Fibroblast of the aortic adventitia (primary cell): ENCODE measurements at places on chromosomes 4 and X. TPM values are rescaled to one million over a fixed set of nuclear protein-coding genes. Genes with fewer than 3 reads are reported as not detected.

MSANTD1 gene
- 0.41 and 0.63 TPM in 2 replicates for total RNA-seq

CWH43 gene
- not detected in 2 replicates for total RNA-seq

CXCL5 gene
- total RNA-seq: 0.36 and 2.2 TPM in 2 replicates

SNCA gene
- 2.3 TPM in 1 of 2 replicates, not detected in the other for total RNA-seq

DNA sequence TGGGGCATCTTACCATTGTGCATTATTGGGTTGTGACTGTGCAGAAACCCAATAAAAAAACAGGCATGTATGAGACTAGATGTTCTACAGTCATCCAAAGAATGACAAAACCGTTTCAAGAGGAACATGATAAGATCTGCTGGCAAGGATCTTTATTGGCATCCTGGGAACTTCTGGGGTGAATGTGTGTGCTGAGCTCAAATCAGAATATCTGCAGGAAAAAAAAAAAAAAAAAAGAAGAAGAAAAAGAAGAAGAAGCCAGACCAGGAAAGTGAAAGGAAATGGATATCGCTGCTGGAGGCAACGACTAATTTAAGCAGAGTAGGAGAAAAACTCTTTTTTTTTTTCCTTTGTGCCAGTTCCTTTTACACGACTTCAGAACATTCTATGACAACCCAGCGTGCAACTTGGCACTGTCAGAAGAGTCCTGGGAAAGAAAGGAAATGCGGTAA lies 484.2 kb upstream of the BOD1L1 start:
- DNase-seq: peak; percentile 60

- DNase-seq: peak; percentile 78
Measured at GRCh38 chr4:158253350-158253980, 43.2 kb downstream of the TMEM144 start.

GRCh38 chr4:108006361-108006760 lies 16.7 kb downstream of the HADH start:
- DNase-seq: peak; percentile 7

MAGEB1 gene
- not detected in 2 replicates for total RNA-seq

DNA sequence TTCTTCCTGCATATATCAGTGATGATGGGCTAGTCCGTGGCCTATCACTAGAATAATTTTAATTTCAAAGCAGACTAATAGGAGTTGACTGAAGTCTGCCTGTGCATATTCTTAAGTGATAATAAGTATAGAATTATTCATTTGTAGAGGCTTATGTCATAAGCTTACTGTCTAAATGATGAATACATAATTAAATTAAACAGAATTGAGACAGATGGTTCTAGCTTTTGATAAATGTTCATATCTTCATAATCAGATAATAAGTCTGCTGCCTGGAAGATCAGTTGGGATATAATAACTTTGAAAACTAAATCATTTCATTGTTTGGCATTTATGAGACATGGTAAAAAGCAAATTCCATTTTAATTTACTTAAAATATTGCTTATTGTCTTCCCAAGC lies 1175.6 kb downstream of the TECRL start:
- no peak for DNase-seq

GRCh38 chr4:186009976-186010375 lies 59.0 kb upstream of the TLR3 start:
- no peak for DNase-seq

DNA sequence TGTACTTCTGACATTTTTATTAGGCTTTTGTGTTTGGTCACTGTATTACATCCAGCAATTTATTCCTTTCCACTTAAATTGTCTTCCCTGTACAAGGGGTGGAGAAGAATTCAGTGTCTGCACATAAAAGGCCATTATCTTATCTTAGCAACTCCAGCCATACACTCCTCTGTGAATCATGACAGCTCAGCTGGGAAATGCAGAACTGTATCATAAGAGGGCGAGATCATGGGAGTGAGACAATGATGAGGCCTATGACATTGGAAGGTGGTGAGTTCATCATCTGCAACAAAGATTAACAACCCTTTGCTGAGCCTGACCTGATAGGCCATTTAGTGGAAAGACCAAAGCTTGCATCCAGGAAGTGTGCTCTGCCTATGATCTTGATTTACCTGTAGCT lies 33.3 kb downstream of the SLIT2 start:
- DNase-seq: peak; percentile 72

NUDT11 gene
- 11.8 and 13.9 TPM in 2 replicates for total RNA-seq

DNA sequence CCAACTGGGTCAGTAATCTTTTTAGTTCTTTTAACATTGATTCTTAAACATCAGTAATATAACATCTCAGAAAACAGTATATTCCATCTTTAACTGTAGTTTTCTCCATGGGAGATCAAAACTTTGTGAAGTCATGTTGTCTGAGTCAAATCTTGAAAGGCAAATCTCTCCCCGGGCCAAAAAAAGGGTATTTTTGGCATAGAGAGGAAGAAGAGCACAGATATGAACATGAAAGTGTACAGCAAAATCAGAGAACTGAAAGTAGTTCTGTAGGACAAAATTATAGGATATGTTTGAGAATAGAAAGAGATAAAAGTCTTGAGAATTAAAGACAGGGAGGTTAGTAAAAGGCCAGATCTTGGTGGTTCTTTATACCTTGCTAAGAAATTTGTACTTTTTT lies 176.4 kb upstream of the GYPA start:
- no peak for DNase-seq

GRCh38 chrX:2409796-2410195 lies 91.0 kb downstream of the DHRSX start:
- no peak for DNase-seq

GRCh38 chr4:58957711-58958110 lies 1847.5 kb upstream of the IGFBP7 start:
- no peak for DNase-seq

- DNase-seq: peak; percentile 33
Measured at GRCh38 chr4:8269535-8270417, at the start of gene HTRA3. Gene HTRA3, plus strand, starts transcription at chr4:8269754. Its CDS starts 215 bp downstream, at chr4:8269969.

GRCh38 chrX:9352694-9353411 lies 112.0 kb upstream of the TBL1X start:
- DNase-seq: peak; percentile 84

PRDX4 gene
- total RNA-seq: 298 and 299 TPM in 2 replicates

- peak; percentile 7 for DNase-seq
Measured at GRCh38 chr4:33724685-33725084, 2519.6 kb downstream of the ARAP2 start.

DNA sequence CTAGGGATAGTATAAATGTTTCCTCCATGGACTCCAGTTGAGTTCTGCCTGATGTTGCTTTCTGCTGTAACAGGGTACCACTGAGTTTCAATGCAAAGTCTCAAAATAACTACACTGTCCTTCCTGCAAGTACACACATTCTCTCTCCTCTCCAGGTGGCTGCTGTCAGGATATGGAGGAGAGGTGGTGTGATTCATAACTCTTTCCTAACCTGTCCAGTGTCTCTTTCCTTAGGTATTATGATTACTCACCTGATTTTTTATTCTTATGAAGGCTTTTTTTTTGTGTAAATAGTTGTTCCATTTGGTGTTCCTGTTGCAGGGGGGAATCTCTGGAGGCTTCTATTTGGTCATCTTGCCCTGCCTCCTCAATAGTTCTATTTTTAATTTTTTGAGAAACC lies 39.8 kb upstream of the POF1B start:
- DNase-seq: no peak

DNA sequence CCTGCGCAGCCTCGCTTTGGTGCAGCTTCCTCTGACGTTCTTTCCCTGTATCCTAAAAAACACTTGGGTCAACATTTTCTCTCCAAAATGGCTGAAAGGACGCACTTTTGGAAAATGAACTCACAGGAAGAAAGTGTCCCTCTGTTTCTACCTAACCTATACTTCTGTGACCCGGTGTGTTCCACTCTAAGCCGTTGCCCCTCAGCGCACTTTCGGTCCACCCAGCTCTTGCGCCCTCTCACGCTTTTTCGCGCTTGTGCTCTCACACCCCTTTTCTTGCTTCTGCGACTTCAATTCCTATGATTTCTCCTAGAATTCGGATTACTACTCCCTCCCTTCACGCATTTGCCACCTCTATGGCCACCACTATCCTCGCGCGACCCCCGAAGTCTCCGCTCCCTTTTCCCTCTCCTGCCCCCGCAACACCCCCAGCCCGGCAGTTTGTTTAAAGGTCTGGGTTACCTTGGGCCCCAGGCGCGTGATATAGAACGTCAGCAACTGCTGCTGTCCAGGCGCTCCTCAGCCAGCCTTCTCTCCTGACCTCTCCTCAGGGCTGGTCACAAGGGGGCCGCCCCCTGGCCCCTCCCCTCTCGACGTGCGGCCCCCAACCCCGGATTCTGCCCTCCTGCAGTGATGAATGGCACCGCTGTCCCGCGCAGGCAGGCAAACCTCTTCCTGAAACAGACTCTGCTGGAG lies at the start of gene USP51:
TSS of gene USP51 (minus strand) at position 535 of the 696 bp plus-strand sequence. CDS start 909 bp downstream, outside the sequence.
- DNase-seq: peak; percentile 68

GRCh38 chr4:73729534-73730165 lies 10.7 kb upstream of the CXCL8 start:
- DNase-seq: peak; percentile 96

DNA sequence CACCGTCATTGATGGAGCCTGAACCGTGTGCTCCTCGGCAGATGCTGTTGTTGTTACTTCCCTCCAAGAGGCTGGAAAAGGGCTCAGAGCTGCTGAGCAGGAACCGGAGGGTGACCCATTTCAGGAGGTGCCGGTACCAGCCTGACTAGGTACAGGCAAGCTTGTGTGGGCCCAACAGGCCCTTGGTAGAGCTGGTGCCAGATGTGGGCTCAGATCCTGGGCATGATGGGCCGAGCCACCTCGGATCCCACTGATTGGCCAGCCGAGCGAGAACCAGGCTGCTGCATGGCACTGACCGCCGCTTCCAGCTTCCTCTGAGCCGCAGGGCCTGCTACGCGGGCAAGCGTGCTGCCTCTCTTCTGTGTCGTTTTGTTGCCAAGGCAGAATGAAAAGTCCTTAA lies 33.7 kb downstream of the NOP14 start:
- DNase-seq: no peak
